Peyer's patch (tissue), 4 donors: ENCODE measurements at places on chromosomes 4 and X. TPM values are rescaled to one million over a fixed set of nuclear protein-coding genes. Genes with fewer than 3 reads are reported as not detected.

- H3K27me3 ChIP-seq, result no peaks in the 10 kb centered on the region
- H3K4me3 ChIP-seq, result no peak overlapping the region
Observed at GRCh38 chr4:87053802-87054767, 119.3 kb downstream of the AFF1 start.

The ADAMTS3 gene
- total RNA-seq, result not detected

The H2BW2 gene
- not detected for total RNA-seq

DNA sequence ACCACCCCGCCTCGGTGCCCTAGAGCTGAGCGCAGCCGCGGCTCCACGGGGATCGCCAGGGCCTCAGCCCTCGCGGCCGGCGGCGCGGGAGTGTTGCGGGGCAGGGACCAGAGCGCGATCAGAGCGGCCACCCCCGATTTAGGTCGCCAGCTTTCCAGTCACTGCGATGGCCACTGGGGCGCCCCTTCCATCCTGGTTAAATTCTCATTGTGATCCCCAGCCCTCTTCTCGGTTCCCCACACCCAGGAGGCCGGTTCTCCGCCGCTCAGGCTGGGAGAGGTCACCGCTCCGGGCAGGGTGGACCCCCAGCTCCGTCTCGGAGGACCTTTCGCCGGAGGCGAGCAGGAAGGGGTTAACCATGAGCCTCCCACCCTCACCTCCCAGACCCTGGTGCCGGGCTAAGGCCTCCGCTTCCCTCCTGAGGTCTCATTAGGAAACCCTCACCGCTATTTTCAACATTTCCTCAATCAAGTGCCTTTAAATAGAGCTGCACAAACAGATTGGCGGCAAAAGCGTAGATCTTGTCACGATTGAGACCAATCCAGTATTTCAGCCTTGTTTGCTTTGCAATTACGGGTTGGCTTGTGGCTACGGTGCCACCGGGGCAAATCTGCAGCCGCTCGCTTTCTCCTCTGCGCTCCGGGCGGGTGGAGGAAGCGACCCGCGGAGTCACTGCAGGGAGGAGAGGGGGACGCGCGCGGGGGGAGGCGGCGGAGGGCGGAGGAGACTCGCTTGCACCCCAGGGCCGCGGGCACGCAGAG lies 8.3 kb upstream of the HAND2 start:
- H3K4me3 ChIP-seq, result peak overlapping the region; percentile 42
- no peaks in the 10 kb centered on the region for H3K4me1 ChIP-seq
- H3K27me3 ChIP-seq, result no peaks in the 10 kb centered on the region
- peak overlapping the region; percentile 13 for H3K27ac ChIP-seq
- DNase-seq, result no peak
- H3K36me3 ChIP-seq, result no peaks in the 10 kb centered on the region

DNA sequence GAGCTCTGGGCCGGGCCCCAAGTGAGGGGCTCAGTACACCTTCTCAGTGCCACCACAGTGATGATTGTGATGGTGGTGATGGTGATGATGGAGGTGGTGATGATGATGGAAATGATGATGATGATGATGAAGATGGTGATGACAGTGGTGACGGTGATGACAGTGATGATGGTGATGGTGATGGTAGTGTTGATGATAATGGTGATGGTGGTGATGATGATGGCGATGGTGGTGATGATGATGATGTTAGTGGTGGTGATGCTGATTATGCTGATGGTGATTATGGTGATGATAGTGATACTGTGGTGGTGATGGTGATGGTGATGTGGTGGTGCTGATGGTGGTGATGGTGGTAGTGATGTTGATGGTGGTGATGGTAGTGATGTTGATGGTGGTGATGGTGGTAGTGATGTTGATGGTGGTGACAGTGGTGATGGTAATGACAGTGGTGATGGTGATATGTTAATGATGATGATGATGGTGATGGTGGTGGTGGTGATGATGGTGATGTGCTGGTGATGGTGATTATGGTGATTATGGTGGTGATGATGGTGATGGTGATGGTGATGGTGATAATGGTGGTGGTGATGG lies 29.9 kb downstream of the HMX1 start:
- no peak overlapping the region for H3K27ac ChIP-seq
- H3K27me3 ChIP-seq, result no peaks in the 10 kb centered on the region

The SLC10A7 gene
- 12.9 TPM for total RNA-seq

- no peaks in the 10 kb centered on the region for H3K36me3 ChIP-seq
- no peak overlapping the region for H3K4me3 ChIP-seq
- H3K4me1 ChIP-seq, result no peaks in the 10 kb centered on the region
- H3K27me3 ChIP-seq, result no peaks in the 10 kb centered on the region
Observed at GRCh38 chrX:131402124-131402811, 113.2 kb upstream of the IGSF1 start.

- H3K27ac ChIP-seq, result no peak overlapping the region
- no peak for DNase-seq
- no peaks in the 10 kb centered on the region for H3K4me1 ChIP-seq
- H3K4me3 ChIP-seq, result no peak overlapping the region
- no peaks in the 10 kb centered on the region for H3K36me3 ChIP-seq
Observed at GRCh38 chr4:52187603-52188002, 136.5 kb downstream of the SPATA18 start.

The N4BP2 gene
- 8.1 TPM for total RNA-seq

DNA sequence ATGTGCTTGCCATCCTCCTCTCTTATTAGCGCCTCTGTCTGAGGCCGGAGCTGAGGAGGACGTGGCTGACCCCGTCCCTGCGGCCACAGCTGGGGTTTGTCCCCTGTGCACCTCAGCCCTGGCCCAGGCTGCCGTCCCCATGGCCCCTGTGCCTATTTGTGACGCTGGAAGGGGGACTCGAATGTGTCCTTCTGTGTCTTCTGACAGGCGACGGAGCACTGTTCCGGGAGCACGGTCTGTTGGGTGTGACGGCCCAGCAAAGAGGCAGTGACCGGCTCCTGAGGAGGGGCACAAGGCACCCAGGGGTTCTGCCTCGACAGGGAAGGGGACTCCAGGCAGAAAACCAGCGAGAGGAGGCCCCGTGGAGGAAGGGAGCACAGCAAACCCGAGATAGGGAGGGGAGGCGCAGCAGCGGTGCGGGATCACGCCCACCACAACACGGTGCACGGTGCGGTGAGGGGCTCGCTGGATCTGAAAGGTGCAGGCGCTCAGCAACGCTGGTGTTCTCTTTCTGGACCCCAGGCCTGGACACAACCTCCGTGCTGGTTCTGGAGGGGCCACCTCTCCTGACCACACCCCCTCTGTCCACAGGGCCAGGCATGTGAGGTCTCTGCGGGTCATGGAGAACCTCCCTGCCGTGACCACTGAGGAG lies 5.6 kb downstream of the SH3TC1 start:
- H3K4me1 ChIP-seq, result peaks cover 36% of the 10 kb centered on the region
- DNase-seq, result no peak
- H3K27ac ChIP-seq, result no peak overlapping the region
- no peaks in the 10 kb centered on the region for H3K36me3 ChIP-seq

GRCh38 chrX:114152130-114152529 lies 431.8 kb upstream of the HTR2C start:
- H3K4me3 ChIP-seq, result no peak overlapping the region
- no peaks in the 10 kb centered on the region for H3K36me3 ChIP-seq
- DNase-seq, result no peak
- no peaks in the 10 kb centered on the region for H3K4me1 ChIP-seq

The KLKB1 gene
- 4.5 TPM for total RNA-seq

GRCh38 chr4:81214144-81214880 lies 710 bp downstream of the PRKG2 start:
- H3K4me1 ChIP-seq, result no peaks in the 10 kb centered on the region
- H3K4me3 ChIP-seq, result peak overlapping the region; percentile 70
- H3K27ac ChIP-seq, result peak overlapping the region; percentile 68
- DNase-seq, result peak; percentile 60
- H3K27me3 ChIP-seq, result no peaks in the 10 kb centered on the region

DNA sequence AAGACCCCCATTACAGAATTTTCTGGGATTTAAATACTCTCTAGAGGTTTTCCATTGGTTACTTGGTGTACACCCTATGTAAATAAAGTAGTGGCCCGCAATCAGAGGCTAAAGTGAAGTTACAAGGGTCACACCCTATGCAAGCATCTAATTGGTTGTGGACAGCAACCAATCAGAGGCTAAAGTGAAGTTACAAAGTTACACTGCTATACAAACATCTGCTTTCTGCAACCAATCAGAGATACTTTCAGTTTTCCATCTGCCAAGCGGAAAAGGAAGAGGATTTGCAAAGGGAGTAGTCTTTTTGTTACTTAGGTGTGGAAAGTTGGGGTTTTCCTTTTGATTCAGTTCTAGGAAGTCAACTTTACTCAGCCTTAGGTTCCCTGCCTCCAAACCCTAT lies 2.0 kb upstream of the ATRX start:
- no peak for DNase-seq
- H3K4me3 ChIP-seq, result peak overlapping the region; percentile 25
- no peak overlapping the region for H3K27ac ChIP-seq

The CXCL11 gene
- not detected for total RNA-seq

The ASB12 gene
- not detected for total RNA-seq

The CYTL1 gene
- total RNA-seq, result 5.8 TPM

- no peak overlapping the region for H3K27ac ChIP-seq
- DNase-seq, result no peak
- no peaks in the 10 kb centered on the region for H3K27me3 ChIP-seq
Observed at GRCh38 chr4:166981847-166982246, 252.4 kb downstream of the SPOCK3 start.

The GRIA2 gene
- total RNA-seq, result not detected

DNA sequence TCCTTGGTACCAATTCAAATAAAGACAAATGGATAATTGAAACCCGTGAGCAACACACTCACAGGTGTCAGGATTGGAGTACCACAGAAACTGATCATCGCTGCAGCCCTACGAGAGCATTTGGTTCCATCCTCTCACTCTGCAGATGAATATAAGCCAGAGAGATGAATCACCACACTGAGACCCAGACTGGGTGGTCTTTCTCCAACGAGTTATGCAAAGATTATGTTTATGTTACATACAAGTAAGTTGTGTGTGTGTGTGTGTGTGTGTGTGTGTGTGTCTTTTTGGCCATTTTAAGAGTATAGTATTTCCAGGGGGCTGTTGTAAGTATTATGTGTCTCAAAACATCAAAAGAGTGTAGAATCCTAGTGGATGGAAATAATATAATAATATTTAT lies 329.5 kb upstream of the ZFP42 start:
- H3K27me3 ChIP-seq, result no peaks in the 10 kb centered on the region
- H3K4me3 ChIP-seq, result no peak overlapping the region
- H3K27ac ChIP-seq, result no peak overlapping the region
- no peaks in the 10 kb centered on the region for H3K4me1 ChIP-seq
- H3K36me3 ChIP-seq, result no peaks in the 10 kb centered on the region

- H3K27ac ChIP-seq, result no peak overlapping the region
- no peak overlapping the region for H3K4me3 ChIP-seq
- H3K4me1 ChIP-seq, result no peaks in the 10 kb centered on the region
Observed at GRCh38 chrX:77565278-77565677, 118.1 kb downstream of the FGF16 start.

GRCh38 chr4:152850377-152850776 lies 70.6 kb downstream of the ARFIP1 start:
- no peaks in the 10 kb centered on the region for H3K36me3 ChIP-seq
- H3K4me1 ChIP-seq, result no peaks in the 10 kb centered on the region
- DNase-seq, result peak; percentile 67
- no peak overlapping the region for H3K4me3 ChIP-seq
- no peak overlapping the region for H3K27ac ChIP-seq

DNA sequence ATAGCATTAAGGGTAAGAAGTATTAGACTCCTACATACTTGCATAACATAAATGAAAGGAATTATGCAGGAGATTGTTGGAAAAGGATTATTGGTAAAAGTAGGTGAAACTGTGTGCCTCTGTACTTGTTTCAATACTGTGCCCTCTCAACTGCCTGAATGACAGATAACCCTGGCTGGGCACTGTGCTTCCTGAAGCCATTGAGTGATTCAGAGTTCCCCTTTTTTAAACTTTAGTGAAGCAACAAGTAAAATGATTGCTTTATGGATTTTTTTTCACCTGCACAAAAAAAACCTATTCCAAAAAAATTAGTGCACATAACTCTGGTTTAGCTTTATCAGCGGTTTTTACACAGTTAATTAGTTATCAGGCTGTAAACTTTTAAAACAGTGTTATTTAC lies 204.8 kb downstream of the TRAM1L1 start:
- no peak for DNase-seq
- no peaks in the 10 kb centered on the region for H3K36me3 ChIP-seq
- H3K27me3 ChIP-seq, result no peaks in the 10 kb centered on the region
- H3K4me3 ChIP-seq, result no peak overlapping the region
- no peaks in the 10 kb centered on the region for H3K4me1 ChIP-seq

The IL21 gene
- not detected for total RNA-seq
